ENCODE measurements at places on chromosomes 6 and 20.

- DNase-seq = no peak
Measured at GRCh38 chr6:19988555-19988954, 151.4 kb downstream of the ID4 start.

GRCh38 chr20:23596579-23597250 is 9.0 kb downstream of the CST9 start:
- no peak for DNase-seq

GRCh38 chr20:58131551-58132142 is 96.8 kb downstream of the ANKRD60 start:
- DNase-seq = peak; percentile 32

GRCh38 chr6:158769771-158770432 is 49.3 kb downstream of the EZR start:
- DNase-seq = no peak

DNA sequence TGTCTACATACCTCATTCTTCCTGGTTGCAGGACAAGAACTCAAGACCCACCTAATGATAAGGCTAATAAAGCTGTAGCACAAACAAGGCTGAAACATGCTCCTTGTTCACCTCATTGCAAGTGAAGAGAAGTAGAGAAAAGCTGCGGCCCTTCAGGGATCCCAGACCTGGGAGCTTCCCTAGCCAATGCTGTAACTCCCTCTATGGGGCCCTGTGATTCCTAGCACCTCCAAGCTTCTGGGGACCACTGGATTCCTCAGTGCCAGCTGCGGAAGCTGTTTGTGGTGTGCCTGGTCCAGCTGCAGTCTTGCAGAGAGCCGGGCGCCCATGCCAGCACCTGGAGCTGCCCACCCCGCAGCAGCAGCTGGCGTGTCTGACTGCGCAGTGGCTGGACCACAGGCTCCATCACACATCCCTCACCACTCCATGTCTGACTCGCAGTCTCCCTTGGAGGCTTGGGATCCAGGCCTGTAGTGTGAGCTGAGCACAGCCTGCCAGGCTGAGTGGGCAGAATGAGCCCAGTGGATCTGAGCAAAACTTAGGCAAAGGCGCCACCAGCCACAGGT is 737.2 kb upstream of the GJE1 start:
- no peak for DNase-seq

GRCh38 chr6:33959661-33960344 is 156.0 kb upstream of the MLN start:
- no peak for DNase-seq

GRCh38 chr6:166472636-166473035 is 89.9 kb upstream of the MPC1 start:
- DNase-seq = no peak

DNA sequence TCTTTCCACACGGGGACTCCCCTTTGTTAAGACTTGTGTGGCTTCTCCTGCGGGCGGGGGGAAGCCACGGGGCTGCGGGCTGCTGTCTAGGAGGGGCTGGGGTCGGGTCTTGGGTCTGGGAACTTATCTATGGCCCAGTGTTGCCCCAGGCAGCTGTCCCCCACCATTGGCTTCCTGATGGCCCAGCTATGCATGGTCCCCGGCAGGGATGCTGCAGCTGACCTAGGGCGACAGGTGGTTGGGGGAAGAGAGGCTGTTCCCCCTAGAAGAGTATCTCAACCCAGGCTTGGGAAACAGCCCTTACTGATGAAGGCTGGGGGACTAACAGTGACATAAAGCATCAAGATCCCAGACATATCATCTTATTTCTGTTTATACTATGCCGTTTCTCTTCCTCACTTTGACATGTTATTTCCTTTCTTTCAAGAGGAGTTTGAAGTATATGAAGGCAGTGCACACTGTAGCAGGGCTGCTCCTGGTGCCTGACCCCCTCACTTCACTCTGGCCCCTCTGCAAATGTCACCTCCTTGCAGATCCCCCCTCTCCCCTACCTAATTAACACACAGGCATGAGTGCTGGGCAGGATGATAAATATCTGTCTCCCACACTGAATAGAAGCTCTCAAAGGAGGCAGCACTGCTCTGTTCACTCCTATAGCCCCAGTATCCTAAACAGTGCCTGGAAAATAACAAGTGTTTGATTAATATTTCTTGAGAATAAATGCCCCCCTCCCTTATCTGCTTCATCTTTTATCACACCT is 87.0 kb downstream of the HIVEP2 start:
- no peak for DNase-seq

GRCh38 chr6:158645064-158646022 is 800 bp upstream of the DYNLT1 start:
- DNase-seq = peak; percentile 85

DNA sequence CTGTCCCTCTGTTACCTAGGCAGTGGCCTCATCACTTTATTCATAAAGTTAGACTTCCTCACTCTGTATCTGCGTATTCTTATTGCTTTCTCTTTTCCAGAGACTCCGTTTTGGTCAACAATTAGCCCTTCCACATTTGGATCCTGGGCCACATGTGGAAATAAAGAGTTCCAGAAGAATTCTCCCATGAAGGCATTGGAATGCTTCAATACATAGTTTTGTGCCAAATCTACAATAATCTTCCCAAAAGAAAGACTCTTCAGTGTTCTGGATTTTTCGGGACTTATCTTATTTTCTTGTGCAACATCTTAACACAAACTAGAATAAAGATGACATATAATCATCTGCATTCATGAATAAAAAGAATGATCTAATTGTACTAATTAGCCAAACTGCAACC is 187.7 kb upstream of the BMP2 start:
- DNase-seq = no peak

DNA sequence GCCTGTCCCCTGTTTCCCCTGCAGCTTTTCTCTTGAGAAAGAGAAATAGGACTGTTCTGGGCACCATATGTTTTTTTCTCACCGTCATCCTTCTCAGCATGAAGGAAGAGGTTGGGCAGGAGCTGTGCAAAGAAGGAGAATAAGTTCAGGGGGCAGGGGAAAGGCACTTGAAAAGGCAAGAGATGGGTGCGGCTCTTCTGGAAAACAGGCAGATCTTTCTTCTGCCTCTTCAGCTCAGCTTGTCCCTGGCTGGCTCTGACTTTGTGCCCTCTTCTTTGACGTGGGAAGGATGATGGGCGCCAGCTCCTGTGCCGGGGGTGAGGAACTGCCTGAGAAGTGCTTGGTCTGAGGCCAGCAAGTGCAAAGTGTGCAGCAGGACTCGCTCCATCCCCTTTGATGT is 206.5 kb downstream of the DOK5 start:
- no peak for DNase-seq

- DNase-seq = no peak
Measured at GRCh38 chr20:62359491-62360121, 7.5 kb downstream of the LAMA5 start.

- no peak for DNase-seq
Measured at GRCh38 chr20:19992996-19993908, 23.9 kb upstream of the NAA20 start.

- DNase-seq = no peak
Measured at GRCh38 chr6:79964607-79965081, 17.3 kb upstream of the ELOVL4 start.

- no peak for DNase-seq
Measured at GRCh38 chr20:15706719-15707118, 866.5 kb downstream of the KIF16B start.

- DNase-seq = no peak
Measured at GRCh38 chr6:42104095-42104803, 38.2 kb downstream of the C6orf132 start.

GRCh38 chr6:117974914-117975627 is 68.0 kb downstream of the SLC35F1 start:
- no peak for DNase-seq

GRCh38 chr6:69064226-69064625 is 429.1 kb downstream of the ADGRB3 start:
- DNase-seq = no peak

- DNase-seq = no peak
Measured at GRCh38 chr6:2129182-2129621, 116.2 kb downstream of the GMDS start.

DNA sequence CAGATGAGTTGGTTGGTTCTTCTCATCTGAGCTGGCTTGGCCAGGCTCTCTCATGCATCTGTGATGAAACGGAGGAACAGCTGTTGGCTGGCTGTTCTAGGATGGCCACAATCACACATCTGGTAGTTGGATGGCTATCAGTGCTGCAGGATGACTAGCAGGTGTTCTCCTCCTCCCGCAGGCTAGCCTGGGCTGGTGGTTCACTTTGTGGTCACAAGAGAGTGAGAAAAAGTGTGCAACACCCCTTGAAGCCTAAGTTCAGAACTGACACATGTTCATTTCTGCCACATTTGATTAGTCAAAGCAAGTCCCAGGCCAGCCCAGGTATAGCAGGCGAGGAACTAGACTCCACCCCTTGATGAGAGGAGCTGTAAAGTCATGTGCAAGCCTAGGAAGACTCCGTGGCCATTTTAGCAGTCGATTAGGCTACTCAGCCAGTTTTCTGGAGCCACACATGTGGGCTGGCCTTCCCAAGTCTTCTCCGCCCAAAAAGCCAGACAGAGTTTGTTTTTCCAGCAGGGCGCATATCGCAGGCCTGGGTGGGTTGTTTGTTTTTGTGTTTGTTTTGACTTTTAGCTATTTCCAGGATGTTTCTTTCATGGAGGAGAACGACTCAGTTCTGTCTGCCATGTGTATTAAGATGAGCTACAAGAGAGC is 120.8 kb downstream of the ISM1 start:
- DNase-seq = no peak

DNA sequence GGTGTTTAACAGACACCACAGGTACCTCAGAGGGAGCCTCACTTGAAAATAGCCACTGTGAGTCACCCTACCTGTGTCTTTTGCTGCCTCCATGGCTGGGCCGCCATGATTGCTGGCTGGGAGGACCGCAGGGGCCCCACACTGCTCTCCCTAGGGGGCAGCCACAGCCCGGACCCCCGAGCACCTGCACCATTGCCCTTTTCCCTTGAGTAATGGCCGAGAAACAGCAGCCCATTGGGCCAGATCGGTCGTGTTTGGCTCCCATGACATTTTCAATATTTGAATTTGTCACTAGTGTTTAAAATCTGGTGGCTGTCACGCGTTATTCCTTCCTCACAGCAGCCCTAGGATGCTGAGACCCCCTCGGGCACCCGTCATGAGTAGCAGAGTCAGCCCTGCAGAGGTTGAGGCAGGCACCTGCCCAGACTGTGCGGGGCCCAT is 6.7 kb downstream of the ZBP1 start:
- DNase-seq = no peak

DNA sequence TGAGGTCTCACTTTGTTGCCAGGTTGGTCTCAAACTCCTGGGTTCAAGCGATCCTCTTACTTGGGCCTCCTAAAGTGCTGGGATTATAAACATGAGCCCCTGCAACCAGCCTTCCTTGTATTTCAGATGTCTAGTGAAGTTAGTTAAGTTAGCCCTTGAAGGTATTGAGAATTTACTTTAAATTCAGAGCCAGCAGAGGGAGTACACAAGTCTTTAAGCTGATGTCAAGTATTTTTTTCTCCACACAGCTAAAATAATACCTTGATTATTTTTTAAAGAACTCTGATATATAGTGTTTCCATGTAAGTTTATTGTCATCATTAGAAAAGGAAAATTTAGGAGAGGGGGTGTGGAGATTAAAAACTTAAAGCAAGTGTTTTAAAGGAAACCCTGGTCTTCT is 9.8 kb downstream of the FOXO3 start:
- DNase-seq = no peak

DNA sequence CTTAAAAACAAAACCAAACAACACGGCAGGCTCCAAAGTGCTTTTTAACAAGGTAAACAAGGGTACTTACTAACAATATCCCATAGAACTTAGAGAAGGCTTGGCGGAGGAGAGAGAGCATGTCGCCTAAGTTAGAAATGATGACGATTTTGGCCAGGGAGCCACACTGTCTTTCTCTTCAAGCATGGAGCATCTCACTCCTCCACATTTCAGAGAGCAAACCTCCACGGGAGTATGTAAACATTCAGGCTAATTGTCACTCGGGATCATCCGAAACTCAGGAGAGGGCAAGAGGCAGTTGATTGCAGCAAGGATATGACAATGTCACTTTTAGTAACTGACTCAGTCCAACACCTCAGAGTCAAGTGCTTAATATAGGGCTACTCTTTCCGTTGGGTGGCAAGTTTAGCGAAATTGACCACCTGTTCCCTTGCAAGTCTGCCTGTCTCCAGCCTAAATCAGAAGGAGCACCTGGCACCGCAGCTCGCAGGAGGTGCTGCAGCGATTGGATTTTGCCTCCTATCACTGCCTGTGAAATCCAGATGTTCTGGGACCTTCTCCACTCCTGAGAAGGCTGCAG is 65.8 kb upstream of the RPS6KA2 start:
- DNase-seq = no peak

- no peak for DNase-seq
Measured at GRCh38 chr6:19231878-19232561, 605.1 kb upstream of the ID4 start.

DNA sequence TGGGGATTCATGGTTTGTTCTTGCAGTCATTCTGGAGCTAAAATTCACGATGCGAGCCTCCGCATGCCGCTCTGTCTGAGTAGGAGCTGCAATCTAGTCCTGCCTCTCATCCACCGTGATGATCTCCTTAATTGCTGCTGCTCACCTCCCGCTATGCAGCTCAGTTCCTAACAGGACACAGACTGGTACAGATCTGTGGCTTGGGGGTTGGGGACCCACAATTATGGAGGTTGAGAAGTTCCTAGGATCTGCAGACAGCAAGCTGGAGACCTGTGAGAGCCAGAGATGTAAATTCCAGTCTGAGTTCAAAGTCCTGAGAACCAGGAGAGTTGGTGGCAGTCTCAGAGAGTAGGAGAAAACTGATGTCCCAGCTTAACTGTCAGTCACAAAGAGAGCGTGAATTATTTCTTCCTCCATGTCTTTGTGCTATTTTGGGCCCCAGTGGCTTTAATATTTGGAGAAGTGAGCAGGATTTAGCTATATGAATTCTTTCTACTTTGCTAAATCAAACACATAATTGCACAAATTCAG is 378.7 kb upstream of the MAN1A1 start:
- no peak for DNase-seq

DNA sequence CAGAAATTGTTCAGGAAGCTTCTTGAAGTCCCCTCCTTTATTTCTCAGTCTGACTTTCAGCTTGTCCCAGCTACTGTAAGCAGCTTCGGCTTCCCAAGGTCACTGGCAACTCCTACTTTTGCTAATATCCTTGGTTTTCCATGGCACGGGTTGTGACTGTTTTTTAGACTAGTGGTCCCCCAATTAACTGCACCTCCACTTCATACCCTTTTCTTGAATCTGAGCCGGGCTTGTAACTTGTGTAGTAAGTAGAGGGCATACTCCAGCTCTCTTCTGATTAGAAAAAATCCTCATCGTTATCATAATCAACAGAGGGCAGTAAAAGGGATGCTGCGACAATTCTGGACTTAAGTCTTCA is 162.3 kb upstream of the TNFAIP3 start:
- no peak for DNase-seq

All from vagina (tissue), 2 donors.